NCI-H2107 (cell line): ENCODE measurements at places on chromosomes 13 and 19.

DNA sequence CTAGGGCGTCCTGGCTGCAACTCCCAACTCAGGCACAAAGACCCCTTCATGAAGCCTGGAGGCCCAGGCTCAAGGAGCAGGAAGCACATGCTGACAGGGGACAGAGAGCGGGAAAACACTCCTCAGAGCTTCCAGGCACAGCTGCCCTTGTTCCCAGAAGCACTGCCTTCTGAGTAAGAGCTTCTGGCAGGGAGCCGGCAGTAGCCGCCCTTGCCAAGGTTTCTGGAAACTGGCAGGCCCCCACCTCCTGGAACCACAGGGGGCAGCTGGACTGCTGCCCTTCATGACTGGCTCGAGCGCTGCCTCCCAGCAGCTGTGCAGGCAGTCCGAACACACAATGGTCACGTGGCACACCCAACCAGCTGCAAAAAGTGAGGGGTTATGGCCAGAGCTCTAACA, 33.6 kb upstream of the EPHX3 start:
- no peak for DNase-seq

GRCh38 chr13:89315287-89315686, 1644.1 kb downstream of the SLITRK5 start:
- DNase-seq: no peak

GRCh38 chr19:15640294-15640903, at the start of gene CYP4F3:
Gene CYP4F3, plus strand, starts transcription at chr19:15640897. Its CDS starts 519 bp downstream, at chr19:15641416.
- peak; percentile 18 for DNase-seq

DNA sequence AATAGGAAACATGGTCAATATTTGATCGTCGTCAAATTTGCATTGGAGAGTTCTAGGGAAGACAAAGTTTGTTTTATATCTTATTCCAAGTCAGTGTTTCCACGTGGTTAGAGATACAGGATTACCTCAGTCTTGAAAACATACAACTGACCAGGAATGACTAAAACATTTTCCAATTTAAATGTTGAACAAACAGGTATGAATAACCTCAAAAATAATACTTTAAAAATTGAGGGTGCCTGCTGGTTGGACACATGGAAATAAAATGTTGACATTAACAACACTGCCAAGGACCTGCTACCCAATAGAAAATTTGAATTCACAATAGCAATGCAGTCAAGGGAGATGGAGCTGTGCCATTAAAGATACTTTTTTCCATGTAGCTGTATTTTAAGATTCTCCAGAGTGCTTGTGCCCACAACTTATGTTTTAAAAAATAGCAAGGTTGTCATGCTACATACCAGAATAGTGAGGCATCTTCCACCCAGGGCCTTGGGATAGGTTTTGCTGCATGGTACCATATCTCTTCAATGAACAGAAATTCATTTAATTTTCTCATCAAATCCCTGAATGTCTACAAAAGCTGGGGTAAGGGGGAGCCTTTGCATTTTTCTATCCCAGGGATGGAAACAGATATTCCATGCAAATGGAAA, 260.8 kb downstream of the EFNB2 start:
- no peak for DNase-seq

- peak; percentile 1 for DNase-seq
Observed at GRCh38 chr13:20465218-20465879, 60.3 kb downstream of the CRYL1 start.

GRCh38 chr19:28196101-28196500, 1016.9 kb downstream of the UQCRFS1 start:
- DNase-seq: no peak

DNA sequence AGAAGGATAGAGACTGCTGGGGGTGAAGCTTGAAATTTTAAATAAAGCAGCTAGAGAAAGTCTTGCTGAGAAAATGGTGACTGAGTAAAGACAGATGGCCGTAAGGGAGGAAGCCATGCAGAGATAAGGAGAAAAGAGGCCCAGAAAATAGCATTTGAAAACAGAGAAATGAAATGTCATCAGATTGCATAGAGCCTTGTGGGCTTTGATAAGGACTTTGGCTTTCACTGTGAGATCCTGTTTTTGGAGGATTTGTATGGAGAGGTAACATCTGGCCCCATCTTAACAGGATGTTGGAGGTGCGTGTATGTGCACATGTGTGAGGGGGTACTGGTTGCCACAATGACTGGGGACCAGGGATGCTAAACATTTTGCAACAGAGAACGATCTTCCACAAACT, 19.5 kb upstream of the ATP8A2 start:
- no peak for DNase-seq

DNA sequence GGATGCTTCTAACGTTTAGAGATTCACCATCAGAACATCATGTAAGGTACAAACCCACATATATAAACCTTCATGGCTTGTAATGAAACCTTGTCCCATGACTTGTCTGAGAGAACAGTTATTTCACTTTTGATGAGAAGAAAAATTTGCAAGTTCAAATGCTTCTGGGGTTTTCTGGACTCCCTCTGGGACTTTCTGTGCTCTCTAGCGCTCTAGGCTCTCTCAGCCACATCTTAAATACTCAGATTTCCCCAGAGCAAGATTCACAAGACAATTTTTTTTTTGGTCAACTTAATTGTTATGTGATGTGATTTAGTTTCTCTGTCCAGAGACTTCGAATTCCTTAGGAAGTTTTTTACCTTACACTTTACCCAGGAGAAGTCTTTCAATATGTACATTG, 282.8 kb upstream of the EDNRB start:
- DNase-seq: no peak

- no peak for DNase-seq
Observed at GRCh38 chr13:18948012-18948663, 233.5 kb downstream of the TUBA3C start.

- DNase-seq: no peak
Observed at GRCh38 chr19:52099497-52100138, 4.1 kb upstream of the ZNF841 start.

DNA sequence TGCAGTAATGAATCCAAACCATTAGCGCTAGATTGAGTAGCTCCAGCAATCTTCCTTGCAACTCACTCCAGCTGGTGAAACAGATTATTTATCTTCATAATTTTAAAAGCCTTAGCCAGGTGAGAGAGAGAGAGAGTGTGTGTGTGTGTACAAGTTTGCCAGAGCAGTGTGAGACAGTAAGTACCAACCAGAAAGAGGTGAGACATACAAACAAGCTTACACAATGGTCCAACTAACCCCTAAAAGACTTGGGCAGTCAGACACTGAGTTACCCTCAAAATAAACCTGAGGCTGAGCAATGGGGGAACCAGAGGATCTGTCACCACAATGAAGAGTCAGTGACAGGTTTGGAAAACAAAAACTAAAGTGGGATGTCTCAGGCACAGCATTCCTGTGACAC, 8.1 kb upstream of the THSD1 start:
- DNase-seq: no peak

DNA sequence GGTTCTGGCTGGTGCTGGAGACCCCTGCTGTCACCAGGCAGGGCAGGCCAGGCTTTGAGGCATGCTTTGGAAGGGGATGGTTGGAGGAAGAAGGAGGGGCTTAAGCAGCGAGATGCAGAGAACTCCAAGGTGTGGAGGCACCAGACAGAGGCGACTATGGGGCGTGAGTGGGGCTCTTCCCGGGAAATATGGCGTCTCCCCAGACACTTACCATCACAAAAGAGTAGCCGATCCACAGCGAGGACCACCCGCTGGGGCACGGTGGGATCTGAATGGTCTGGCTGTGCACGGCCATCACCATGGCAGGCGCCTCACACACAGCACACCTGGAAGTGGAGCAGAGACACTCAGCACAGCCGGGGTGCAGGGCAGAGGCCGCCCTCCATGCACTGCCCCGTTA, 151.9 kb downstream of the COL4A1 start:
- no peak for DNase-seq

DNA sequence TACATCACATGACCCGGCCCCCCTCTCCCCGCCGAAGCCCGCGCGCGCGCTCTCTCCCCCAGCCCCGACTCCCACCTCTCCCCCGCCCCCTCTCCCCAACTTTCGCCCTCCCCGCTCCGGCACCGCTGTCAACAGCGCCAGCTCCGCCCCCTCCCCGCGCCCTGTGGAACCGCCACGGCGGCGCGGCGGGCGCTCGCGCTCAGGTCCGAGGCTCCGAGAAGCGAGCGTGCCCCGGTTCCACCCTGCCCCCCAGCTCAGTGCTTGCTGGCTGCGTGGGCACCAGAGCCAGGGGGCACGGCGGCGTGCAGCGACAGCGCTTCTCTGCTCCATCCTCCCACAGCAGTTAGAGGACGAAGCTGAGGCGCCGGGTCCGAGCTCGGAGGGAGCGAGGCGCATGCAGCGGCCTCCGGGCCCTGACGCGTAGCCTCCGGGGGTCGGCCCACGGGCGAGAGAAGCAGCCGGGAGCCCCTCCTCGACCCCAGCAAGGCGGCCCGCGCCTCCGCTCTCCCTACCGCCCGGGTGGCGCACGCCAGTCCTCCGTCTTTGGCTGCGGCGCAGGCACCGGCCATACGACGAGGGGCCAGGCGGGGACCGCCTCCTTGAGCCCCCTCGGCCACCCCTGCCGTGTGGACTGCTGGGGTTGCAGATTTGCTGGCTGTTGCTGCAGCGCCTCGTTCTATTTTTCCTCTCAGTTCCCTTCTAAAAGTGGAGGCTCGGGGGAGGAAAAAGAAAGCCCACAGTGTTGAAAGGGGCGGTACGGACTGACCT, 109.5 kb downstream of the KCNRG start:
- DNase-seq: peak; percentile 88

GRCh38 chr13:76934671-76935070, 13.6 kb upstream of the ACOD1 start:
- no peak for DNase-seq

- DNase-seq: no peak
Observed at GRCh38 chr13:114134111-114134943, 1.9 kb upstream of the RASA3 start.

GRCh38 chr19:1309977-1310852, 24.5 kb downstream of the EFNA2 start:
- DNase-seq: no peak

GRCh38 chr13:23856008-23856750, 33.0 kb downstream of the MIPEP start:
- DNase-seq: no peak

DNA sequence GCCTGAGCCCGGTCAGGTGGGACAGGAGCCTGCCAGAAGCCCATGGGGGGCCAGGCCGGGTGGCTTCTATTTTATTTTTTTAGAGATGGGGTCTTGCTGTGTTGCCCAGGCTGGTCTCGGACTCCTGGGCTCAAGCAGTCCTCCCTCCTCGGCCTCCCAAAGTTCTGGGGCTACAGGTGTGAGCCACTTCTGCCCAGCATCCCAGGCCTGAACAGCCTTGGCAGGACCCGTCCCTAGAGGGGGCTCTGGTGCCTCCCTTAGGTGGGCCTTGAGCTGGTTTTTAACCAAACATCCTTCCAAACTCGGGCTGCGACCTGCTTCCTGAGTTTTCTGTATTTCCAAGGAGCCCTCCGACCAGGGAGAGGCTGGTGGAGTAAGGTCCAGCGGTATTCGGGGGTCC, 10.5 kb downstream of the COMP start:
- no peak for DNase-seq

DNA sequence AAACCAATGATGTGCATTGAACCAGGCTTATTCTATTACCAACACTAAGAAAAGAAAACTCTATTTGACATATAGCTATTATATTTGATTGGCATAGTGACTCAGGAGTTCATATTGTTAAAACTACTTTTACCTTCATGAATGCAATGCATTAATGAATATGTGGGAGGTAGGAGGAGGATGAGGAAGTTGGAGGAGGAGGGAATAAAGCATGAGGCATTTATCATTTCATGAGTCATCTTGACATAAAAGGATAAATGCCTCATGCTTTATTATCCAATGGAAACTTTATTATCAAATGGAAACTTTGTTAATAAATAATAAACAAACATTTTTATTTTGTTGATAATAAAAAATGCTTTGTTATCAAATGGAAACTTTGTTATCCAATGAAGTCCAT, 116.5 kb downstream of the SPRY2 start:
- DNase-seq: no peak

- DNase-seq: no peak
Observed at GRCh38 chr13:44050450-44051063, 170.9 kb downstream of the LACC1 start.

- DNase-seq: no peak
Observed at GRCh38 chr13:88000239-88000638, 329.1 kb downstream of the SLITRK5 start.

DNA sequence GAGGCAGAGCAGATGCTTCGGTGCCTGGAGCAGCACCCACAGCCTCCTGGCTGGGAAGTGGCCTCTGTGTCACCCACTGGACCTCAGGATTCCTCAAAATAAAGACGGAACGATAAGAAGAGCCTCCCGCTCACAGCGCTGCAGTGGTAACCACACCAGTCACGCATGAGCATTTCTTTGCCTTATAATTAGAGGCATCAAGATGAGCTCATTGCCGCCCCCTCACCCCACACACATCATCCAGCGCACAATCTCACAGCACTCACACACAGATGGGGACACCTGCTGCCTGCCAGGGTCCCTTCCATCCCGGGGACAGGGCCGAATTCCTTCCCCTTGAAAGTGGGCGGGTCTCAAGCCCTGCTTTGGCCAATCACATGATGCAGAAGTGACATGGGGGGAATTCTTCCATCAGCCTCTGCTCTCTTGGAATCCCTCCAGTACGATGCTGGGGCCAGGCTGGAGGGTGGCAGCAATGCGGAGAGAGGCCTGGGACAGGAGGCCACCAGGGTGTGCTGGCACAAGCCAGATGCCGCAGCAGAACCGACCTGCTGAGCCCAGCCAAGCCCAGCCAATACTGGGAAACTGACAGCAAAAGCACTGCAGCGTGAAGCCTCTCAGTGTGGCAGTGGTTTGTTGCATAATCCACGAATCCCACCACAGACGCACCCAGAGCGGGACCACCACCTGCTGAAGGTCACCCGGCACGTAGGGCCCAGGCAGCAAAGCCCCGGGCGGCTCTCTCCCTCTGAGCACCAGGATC, 16.0 kb downstream of the PIP5K1C start:
- no peak for DNase-seq

- no peak for DNase-seq
Observed at GRCh38 chr13:68232351-68233130, 1002.4 kb upstream of the PCDH9 start.

DNA sequence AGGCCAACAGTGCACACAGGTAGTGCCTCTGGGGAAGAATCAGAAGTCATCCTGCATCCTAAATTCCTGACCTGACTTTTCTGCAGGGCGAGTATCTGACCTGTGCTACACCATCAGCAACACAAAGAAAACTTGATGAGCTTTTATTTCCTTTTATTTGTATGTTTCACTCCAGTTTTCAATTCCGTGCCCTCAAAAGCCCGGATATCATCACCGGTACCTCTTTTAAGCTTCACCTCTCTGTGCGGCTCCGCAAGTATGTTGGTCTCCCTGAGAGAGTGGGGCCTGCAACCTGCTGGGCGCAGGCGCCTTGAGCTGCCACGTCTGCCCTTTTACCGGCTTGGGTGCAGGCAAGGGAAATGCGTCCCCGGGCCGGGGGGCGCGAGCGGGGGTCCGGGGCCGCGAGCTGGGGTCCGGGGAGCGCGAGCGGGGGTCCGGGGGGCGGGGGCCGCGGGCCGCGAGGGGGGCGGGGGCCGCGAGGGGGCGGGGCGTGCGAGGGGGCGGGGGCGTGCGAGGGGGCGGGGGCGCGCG, 4.3 kb upstream of the DUXA start:
- DNase-seq: no peak
